Vagina (tissue), 2 donors: ENCODE measurements at places on chromosomes 4 and X.

DNA sequence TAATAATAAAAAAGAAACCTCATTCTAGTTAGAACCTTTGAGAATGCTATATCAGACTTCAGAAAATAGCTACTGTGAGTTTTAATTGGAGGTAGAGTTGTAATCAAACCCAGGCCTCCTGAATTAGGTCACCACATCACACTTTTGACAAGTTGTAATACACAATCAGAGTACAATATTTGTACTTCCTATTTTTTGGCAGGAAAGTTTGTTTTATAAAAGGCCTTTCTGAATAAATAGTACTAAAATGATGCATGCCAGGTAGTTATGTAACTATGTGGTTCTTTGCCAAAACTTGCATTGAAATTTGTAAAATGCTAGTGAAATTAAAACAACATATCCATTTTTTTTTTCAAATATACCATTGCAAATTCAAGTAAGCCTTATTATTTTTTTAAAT is 26.8 kb downstream of the ADH7 start:
- DNase-seq: no peak

GRCh38 chr4:3766785-3767569 is 792 bp downstream of the ADRA2C start:
- no peak for DNase-seq

- DNase-seq: no peak
Measured at GRCh38 chr4:6788123-6788522, 5.6 kb downstream of the KIAA0232 start.

DNA sequence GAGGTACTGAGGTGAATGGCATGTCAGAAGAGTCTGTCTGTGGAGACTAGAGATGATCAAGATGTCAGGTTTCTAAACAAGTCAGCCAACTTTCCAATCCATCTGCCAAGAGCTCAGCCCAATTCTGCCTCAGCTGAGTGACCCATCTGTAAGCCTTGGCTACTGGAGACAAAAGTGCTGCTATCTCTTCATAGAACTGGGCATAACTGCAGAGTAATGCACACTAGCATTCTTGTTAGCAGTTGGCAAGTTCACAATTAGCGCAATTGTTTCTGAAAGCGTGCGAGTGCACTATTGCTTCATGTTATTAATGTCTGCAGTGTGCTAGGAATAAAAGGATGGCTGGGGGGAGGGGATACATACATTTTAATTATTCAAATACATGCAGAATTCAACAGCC is 32.9 kb upstream of the SH3D19 start:
- no peak for DNase-seq

GRCh38 chr4:108744307-108744706 is 18.5 kb downstream of the ETNPPL start:
- no peak for DNase-seq
